Suppressor macrophage treated with lipopolysaccharide for 4 hours (primary cell): ENCODE measurements at places on chromosomes 5 and 9.
A peak's percentile ranks its signal among the peaks of the same experiment; 100 is the strongest.

GRCh38 chr5:150108711-150109514 is 22.6 kb upstream of the CSF1R start:
- DNase-seq, result no peak

DNA sequence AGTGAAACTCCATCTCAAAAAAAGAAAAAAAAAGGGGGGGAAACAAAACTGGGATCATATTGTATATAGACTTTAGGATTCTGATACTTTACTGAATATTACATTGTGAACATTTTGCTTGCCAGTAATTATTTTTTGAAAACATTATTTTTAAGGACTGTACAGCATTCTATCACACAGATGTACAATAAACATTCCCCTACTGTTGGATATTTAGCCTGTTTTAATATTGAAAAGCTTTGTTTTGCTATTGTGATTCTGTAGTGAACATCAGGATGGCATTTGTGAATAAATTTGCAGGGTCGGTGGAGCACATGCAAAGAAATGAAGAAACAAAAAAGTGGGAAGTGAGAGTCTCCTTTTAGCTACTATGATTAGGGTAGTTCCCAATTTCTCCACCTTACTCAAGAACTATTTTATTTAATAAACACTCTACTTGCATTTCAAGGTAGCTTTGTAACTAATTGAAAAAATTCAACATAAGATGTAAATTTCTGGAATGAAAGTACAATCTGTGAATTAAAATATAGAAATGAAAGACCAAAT is 18.7 kb downstream of the RASGRF2 start:
- peak; percentile 11 for DNase-seq

- no peak for DNase-seq
Measured at GRCh38 chr9:111451570-111451969, 32.6 kb downstream of the ECPAS start.

- no peak for DNase-seq
Measured at GRCh38 chr9:120212153-120212852, 367.7 kb downstream of the CDK5RAP2 start.

DNA sequence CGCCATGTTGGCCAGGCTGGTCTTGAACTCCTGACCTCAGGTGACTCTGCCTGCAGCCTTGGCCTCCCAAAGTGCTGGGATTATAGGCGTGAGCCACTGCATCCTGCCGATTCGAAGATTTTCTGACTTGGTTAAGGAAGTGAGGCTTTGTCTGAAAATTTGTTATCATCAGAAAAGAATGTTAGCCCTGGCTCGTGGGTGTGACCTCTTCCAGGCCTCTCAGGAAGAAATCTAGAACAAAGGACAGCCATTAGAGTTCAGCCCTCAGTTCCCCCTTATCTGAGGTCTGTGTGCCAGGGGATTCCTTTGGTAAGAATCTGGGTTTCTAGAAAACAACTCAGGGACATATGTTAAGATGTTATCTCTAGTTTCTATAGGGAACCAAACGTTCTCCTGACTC is 6.2 kb downstream of the OR2S2 start:
- no peak for DNase-seq

- peak; percentile 24 for DNase-seq
Measured at GRCh38 chr9:68507130-68507805, 33.4 kb downstream of the TMEM252 start.

GRCh38 chr9:93315118-93315517 is 131.2 kb downstream of the WNK2 start:
- no peak for DNase-seq

- DNase-seq, result no peak
Measured at GRCh38 chr5:115320006-115320405, 23.6 kb upstream of the CCDC112 start.

DNA sequence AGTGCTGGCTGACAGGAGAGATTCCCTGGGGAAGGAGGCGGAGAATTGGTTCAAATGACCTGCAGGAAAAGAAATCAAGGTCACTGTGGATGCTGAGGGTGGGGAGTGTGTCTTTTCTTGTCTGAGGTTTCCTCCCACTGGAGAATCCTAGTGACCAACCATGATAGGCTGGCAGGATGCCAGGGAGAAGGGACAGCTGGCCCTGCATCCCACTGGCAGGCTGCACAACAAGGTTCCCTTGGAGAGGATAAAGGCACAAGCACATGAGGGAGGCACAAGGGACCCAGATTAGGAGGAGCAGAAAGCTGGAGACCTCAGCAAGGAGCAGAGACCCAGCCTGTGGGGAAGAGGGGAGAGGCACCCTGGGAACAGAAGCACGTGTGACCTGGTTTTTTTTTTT is 11.4 kb upstream of the ZDHHC12 start:
- DNase-seq, result no peak

DNA sequence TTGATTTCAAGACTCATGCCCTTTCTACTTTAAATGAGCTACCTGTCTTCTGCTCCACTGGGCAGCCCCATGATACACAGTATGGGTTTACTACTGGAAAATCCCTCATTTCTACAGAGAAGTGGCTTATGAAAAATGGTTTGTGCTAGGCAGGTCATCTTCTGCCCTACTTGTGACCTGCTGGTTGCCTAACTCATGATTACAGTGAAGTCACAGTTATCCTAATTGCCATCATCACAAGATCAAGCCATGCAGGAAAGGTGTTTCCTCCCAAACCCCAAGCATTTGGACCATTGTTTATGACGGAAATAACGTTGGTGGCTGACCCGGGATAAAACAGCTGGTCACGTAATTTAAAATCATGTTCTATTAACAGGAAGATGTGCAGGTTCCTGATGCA is 330.6 kb downstream of the ACTL7B start:
- peak; percentile 12 for DNase-seq

GRCh38 chr9:7794196-7794595 is 5.4 kb downstream of the DMAC1 start:
- DNase-seq, result no peak

GRCh38 chr9:3894772-3895171 is 369.0 kb upstream of the RFX3 start:
- no peak for DNase-seq

DNA sequence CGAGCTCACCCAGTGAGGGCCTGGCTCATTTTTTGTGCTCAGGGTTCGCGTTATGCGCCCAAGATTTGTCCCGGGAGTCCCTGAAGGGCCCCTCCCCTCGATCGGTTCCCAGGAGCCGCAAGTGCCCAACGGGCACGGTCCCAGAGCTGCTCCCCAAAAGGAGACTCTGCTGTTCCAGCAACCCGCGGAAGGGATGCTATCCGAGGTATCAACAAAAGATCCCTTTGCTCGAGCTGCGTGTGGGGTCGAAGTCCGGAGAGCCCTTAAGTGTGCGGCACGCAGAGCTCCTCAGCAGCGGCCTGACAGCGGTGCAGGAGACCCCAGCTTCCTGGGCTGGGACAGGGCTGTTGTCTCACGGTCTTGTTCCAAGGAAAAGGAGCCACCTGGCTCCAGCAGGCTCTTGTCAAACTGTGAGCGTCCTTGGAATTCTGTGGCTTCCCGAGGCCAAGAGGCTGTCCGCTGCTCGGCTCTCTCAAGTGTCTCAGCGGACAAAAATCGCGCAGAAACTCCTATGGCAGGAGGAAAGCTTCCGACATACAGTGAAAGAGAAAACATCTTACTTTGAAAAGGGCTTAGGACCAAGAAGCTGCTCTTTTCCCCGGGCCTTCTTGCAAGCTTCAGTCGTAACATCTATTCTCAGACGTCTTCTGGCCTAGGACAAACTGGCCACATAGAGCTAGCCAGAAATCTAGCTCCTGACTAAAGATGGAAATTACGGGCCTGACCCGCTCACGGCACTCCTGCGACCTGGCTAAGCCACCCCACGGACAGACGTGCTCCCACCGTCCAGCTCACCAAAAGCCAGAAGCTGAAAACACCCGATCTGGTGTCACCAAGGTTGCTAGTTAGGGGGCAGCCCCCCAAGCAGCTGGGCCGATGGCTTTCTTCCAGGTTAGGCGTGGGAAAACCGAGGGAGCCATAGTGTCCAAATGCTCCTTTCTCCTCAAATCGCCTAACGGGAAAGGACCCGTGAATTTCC is 2.6 kb upstream of the FOXB2 start:
- DNase-seq, result no peak

GRCh38 chr9:92986176-92987119 is 39.1 kb downstream of the FGD3 start:
- DNase-seq, result peak; percentile 63

DNA sequence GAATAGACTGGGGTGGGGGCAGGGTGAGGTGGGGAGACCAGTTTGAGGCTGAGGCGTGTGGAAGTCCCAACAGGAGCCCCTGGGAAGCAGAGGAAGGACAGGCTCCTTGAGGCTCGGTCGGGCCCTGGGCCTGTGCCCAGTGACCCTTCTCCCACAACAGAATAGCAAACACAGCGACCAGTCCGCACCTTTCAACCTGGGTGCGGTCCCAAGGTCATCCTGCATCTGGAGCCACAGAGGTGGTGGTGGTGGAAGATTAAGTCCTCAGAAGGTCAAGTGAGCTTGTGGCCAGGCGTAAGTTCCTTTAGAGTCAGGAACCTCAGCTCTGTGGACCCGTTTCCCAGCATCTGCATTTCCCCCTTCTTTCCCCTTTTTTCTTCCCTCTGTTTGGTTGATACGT is 26.0 kb upstream of the ARAP3 start:
- DNase-seq, result no peak

- no peak for DNase-seq
Measured at GRCh38 chr9:35558185-35558584, 46.9 kb upstream of the TESK1 start.

DNA sequence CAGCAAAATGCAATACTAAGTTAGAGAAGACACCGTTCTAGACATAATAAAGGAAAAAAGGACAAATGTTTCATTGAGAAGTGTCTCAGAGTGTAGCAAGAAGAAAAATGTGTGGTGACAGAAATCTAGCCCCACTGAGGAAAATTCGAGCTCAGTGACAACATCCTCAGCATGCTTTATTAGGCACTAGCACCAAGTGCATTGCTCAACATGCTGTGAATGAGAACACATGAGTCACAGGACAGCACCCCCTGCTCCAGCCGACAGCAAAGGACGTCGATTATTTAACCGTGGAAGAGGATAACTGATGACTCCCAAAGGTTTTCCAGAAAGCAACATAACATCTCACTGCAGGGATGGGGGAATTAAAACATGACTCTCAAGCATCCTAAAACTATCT is 182.7 kb downstream of the GNAQ start:
- DNase-seq, result peak; percentile 86

- no peak for DNase-seq
Measured at GRCh38 chr5:38601133-38601862, 44.9 kb upstream of the LIFR start.

DNA sequence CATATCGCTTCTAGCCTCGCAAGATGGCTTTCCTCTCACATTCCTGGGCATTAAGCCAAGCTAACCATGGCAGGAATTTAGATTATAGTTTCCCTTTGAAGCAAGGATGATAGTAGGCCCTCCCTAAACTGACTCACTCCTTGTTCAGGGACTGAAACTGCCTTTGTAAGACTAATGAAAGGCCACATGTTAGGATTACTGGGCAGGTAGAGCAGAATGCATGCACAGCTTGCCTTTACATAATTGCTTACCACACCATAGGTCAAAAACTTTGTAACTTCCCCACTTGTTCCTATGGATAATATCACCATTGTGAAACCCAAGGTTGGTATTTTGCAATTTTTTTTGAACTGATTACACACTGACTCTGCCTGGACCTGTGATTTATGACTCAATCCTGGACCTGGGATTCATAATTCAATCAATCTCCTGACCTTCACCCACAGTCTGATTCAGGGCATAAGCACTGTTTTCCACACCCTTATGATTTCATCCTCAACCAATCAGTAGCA is 41.0 kb upstream of the PRDM9 start:
- no peak for DNase-seq

DNA sequence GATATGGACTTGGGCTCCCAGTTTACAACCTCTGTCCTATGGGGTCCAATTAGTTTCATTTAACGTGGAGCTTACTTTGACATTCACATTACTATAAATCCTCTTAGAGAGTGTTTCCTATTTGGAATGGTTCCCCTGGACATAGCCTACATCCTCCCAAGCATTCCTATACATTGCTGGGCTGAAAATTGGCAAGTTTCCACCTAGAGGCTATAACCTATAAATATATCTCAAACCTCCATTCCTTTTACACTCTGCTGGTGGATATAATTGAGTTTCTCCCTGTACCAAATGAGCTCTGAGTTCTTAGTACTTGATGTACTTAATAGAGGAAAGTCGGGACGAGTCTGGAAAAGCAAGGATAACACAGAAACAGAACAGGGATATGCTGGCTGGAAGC is 172.8 kb downstream of the ASTN2 start:
- DNase-seq, result no peak

DNA sequence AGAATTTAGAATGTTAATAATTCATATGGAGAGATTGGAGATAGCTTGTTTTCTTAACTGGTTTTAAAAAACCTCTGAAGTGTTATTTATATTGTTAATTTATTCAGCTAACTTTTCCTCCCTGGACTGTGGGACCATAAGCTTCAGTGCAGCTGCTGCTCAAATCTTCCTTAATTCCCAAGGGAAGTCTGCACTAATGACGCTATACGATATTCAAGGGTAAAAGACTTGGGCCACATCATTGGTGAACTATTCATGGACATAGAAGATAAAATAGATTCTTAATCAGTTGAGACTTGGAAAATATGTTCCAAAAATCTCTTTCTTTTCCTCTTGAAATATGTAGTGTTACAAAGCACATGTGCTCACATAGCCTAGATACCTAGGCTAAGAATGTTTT is 31.1 kb upstream of the GAS1 start:
- no peak for DNase-seq

DNA sequence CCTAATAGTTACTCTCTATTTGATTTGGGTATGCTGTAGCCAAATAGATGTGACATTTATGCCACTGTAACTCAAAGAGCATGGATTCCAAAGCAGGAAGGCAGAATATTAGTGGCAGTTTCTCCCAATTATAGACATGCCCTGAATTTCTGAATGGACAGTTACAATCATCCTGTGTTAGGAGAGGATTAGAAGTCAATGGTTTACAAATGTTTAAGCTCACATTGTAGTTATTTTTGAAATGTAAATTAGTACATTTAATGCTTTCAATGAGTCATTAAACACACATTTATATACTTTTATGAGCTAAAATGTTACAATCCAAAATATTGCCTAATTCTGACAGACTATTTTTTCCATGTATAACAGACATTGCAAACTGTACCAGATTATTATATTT is 62.3 kb upstream of the CDH18 start:
- no peak for DNase-seq

DNA sequence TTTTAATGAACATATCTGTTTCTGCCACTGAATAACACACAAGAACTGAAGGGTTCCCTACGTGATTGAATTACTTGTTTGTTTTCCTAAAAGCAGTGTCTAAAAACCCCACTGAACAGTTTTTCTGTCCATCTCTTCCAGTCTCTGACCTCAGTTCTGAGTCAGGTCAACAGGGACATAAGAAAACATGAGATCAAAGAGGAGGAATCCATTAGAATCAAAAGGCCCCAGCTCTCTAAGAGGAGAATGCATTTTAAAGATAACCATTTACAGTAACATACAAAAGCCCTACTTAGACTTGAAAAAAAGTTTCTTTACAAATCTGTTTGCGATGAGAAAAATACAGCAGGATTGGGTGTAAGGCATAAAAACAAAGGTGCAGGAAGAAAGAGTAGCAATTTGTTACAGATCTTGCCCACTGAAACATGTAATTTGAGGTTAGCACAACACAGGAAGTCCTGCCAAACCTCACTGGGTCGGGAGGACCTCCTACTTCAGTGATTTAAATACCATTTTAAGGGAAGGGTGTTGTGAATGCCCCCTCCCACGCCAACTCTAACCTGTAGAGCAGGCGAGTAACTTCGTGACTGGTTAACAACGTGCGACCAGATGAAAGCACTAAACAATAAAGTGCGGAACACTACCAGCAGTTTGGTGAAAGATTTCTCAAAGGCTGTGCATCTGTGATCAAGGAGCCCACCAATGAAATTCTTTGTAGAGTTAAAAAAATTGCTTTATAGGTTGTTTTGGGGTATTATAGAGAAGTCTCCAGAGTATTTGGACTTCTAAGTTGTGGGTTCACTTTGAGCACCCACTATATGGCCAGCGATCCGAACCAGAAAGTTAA is 1.3 kb downstream of the QSOX2 start:
- DNase-seq, result no peak
